Bronchus fibroblast of lung (primary cell): ENCODE measurements at places on chromosomes 16 and 17. TPM values are rescaled to one million over a fixed set of nuclear protein-coding genes. Genes with fewer than 3 reads are reported as not detected.

Gene KRT28
- not detected in 2 replicates for total RNA-seq

Gene NPIPB6
- total RNA-seq, result 0.17 and 0.30 TPM in 2 replicates

Gene NUBP1
- 30.9 and 35.5 TPM in 2 replicates for total RNA-seq

Gene ZNRF1
- total RNA-seq, result 23.6 and 26.6 TPM in 2 replicates

Gene PERCC1
- not detected in 2 replicates for total RNA-seq

Gene EPX
- total RNA-seq, result not detected in 2 replicates

Gene TBC1D3H
- total RNA-seq, result not detected in 2 replicates

Gene CHST5
- total RNA-seq, result under 0.01 TPM in 1 of 2 replicates, not detected in the other

Gene C17orf100
- total RNA-seq, result 1.2 and 1.3 TPM in 2 replicates
